Effector CD4-positive, alpha-beta T cell (primary cell): ENCODE measurements at places on chromosomes 16 and 17.

- no peak for DNase-seq
Measured at GRCh38 chr17:10635290-10635689, 21.8 kb downstream of the MYH3 start.

DNA sequence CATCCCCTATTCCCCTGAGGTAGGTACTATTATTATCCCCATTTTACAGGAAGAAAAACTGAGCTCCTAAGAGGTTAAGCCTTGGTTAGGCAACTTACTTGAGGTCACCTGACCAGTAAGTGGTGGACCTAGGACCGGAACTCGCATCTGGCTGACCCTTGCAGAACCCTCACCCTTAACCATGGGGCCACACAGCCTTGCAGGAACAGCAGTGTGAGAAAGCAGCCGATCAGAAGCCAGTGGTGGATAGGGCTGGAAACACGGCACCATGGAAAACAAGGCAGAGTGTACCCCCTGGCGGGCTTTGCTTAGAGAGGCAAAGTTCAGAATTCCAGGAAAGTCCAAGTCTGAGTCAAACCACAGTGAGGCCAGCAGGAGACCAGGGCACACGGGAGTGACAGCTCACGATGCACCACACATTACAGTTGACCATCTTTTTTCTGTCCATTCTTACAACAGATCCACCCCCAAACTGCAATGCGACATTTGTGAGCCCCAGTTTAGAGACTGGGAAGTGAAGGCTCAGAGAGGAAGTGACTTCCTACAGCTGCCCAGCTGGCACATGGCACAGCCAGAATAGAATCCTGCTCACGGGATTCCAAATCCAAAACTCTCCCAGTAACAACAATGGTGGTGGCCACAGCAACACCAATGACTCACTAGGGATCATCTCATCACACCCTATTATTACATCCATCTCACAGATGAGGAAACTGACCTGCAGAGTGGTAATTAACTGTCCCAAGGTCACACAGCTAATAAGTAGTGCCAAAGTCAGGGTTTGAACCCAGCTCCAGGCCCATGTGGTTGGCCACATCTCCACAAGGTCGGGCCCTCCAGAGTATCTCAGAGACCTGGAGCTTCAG is 20.3 kb downstream of the KIFC3 start:
- no peak for DNase-seq

- DNase-seq = no peak
Measured at GRCh38 chr16:30766206-30766932, 4.2 kb downstream of the RNF40 start.

DNA sequence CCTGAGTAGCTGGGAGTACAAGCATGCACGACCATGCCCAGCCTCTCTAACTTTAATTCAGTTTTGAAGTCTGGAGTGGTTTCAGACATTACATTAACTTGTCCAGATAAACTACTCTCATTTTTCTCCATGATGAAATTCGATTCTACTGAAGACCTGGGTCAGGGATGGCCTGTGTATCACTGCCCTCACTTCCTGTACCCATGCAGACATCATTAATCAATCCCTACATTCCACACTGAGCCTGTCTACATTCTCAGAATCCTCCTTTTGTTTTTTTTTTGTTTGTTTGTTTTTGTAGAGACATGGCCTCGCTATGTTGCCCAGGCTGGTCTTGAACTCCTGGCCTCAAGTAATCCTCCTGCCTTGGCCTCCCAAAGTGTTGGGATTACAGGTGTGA is 22.6 kb downstream of the ADCY7 start:
- DNase-seq = no peak

GRCh38 chr17:37170881-37171425 is 204.8 kb upstream of the C17orf78 start:
- DNase-seq = no peak

DNA sequence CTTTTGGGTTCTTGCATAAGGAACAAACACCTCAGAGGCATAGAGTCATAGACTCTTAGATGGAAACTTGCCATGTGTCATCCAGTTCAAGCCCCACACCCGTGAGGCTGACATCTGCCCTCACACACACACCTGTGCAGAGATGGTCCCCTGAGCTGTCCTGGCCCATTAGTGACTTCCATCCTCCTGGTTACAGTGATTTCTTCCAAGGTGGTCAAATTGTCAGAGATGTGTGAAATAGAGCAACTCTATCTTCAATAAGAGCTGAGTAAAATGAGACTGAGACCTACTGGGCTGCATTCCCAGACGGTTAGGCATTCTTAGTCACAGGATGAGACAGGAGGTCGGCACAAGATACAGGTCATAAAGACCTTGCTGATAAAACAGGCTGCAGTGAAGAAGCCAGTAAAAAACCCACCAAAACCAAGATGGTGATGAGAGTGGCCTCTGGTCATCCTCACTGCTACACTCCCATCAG is 342.2 kb upstream of the TNRC6C start:
- DNase-seq = no peak

DNA sequence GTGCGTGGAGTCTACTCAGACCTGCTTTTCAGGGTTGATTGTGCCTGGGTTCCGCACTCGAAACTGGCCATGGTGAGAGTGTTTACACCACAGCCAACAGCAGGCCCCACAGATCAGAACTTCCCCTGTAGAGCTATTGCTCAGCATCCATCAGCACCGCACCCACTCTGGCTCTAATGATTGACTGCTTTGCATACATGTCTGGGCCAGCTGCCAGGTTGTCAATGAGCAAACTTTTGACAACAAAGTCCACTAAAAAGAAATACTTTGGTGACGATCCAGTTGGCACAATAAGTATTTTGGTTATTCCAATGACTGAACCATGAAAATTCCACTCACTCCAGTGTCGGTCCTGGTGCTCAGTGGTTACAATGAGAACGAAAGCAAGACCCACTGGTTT is 190.7 kb downstream of the FOXL1 start:
- no peak for DNase-seq

DNA sequence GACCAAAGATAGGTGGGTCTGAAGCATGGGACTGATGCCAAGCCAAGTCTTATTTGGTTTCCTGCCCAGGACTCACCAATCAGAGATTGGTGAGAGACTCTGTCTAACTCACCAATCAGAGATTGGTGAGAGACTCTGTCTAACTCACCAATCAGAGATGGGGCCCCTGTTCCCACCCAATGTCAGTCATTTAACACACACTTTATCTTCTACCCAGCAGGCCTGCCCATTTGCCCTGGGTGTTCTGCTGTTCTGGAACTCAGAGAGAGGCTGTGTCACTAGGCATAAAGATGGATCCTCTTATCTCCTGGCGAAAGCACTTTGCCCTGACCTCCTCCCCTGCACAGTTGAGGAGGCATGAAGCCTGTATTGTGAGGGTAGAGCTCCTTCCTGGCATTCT is 5.4 kb upstream of the RHOT1 start:
- DNase-seq = no peak

DNA sequence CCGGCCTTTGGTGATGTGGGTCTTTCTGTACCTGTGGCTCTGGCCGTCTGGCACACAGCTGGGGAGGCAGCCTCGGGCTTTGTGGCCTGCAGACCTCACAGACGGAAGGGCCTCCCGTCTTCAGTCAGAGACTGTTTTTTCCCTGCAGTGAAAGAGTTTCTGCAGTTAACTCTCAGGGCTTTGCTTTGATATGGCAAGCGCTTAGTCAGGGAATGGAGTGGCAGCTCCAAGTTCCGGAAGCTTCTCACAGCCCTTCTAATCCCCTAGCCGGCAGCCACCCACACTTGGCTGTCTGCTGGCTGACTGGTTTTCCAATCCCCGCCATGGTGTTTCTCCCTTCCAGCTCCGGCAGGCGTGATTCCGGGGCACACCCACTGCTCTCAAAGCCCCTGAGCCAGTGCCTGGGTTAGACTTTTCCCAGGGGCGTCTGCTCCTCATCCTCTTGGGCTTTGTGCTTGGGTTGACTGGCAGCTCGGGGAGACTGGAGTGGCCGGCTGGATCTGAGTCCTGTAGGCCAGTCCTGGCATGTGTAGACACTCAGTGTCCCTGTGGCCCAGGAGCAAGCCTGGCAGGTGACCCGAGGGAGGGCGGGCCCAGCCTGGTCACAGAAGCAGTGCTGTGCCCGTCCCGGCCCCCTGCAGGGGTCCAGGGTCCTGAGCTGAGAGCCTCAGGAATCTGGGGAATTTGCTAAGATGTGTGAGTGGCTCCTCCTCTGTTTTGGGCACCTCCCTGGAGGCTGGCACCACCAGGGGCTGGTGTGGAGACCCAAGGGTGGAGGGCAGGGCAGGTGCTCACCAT is 29.9 kb downstream of the BAIAP2 start:
- DNase-seq = no peak

DNA sequence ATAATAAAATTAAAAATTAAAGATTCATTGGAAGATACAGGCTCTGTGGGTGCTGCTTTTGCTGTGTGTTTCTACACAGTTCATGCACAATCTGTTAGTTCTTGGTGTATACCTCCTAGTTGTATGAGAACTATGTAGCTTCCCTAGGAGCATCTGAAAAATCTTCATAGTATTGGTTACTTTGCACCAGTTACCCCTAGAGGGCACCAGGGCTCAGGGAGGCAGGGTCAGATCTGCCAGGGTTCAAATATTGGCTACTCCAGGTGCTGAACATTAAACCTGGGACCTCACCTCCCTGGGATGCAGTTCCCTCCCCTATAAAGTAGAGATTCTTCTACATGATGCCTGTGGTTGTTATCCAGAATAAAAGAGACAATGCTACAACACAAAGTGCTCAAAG is 583.0 kb upstream of the CDH11 start:
- no peak for DNase-seq

- DNase-seq = no peak
Measured at GRCh38 chr16:84650062-84650991, 2.0 kb downstream of the KLHL36 start.

DNA sequence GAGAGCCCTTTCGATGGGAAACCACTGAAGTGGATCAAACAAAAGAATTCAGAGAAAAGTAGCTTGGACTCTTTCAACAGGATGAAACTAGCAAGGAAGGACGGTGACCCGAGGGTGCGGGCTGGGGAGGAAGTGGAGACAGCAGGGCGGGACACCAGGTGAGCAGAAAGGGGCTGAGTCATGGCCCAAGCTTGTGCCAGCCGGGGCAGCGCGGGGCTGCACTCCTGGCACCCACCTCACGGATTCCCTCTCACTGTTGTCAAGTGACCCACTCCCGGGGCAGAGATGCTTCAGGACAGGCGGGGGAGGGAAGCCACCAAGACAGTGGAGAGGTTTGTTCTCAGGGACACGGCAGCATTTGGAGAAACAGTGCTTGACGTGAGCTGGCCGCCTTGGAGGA is 10.7 kb upstream of the RNF222 start:
- DNase-seq = no peak

GRCh38 chr16:56781528-56781961 is 51.6 kb downstream of the NUP93 start:
- DNase-seq = no peak

DNA sequence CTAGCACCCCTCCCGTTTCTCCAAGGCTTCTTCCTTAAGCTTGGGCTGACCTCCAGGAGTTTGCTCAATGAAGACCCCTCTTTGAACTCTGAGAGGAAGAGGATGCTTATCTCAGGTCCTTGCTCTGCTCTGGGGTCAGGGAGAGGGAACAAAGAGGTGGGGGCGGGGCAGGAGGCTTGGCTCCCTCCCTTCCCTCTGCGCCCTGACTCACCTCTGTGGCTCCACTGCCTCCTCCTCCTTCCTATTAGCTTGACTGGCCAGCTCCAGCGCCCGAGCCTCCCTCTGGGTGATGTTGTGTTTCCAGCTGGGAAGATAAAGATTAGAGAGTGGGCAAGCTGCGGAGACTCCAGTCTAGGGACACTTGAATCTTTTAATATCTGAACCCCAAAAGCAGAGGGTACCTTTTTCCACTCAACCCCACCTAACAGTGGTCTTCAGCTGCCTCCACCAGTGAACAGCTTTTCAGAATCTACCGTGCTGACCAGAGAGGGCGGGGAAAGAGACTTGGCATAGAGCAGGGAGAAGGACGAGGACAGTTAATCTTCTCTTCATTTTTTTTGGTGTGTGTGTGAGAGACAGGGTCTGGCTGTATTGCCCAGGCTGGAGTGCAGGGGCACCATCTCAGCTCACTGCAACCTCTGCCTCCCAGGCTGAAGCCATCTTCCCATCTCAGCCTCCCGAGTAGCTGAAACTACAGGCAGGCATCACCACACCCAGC is 6.7 kb downstream of the GIP start:
- no peak for DNase-seq

GRCh38 chr16:85608515-85608885 is 4.6 kb upstream of the GSE1 start:
- no peak for DNase-seq

- peak; percentile 78 for DNase-seq
Measured at GRCh38 chr17:78759203-78759968, 22.7 kb downstream of the CYTH1 start.

GRCh38 chr17:49730785-49731434 is 23.1 kb upstream of the SLC35B1 start:
- DNase-seq = no peak

DNA sequence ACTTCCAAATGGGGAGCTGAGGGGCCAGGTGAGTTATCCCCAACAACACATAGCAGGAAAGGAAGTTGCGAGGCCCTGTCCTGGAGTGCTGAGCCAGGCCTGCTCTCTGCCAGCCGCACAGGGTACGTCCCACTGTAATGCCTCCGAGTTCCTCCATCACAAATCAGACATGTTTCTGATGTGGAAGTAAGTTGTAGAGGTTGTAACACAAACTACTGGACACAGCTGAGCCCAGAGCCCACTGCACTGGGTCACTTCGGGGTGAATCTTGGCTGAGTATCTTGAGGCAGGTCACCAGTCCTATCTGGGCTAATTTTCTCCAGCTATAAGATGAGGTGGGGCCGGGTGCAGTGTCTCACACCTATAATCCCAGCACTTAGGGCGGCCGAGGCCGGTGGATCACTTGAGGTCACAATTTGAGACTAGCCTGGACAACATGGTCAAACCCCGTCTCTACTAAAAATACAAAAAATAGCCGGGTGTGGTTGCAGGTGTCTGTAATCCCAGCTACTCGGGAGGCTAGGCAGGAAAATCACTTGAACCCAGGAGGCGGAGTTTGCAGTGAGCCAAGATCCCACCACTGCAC is 100.8 kb upstream of the CDH5 start:
- DNase-seq = no peak

GRCh38 chr16:50324345-50324744 is 44.4 kb downstream of the BRD7 start:
- no peak for DNase-seq

- DNase-seq = no peak
Measured at GRCh38 chr17:57468932-57469775, 212.8 kb downstream of the MSI2 start.

- DNase-seq = no peak
Measured at GRCh38 chr17:66306446-66306845, 4.0 kb downstream of the PRKCA start.

- no peak for DNase-seq
Measured at GRCh38 chr16:19875900-19876299, 8.7 kb downstream of the GPRC5B start.

- no peak for DNase-seq
Measured at GRCh38 chr17:54795046-54795445, 105.6 kb upstream of the TOM1L1 start.

- DNase-seq = no peak
Measured at GRCh38 chr17:8659758-8660410, 29.4 kb upstream of the MYH10 start.

GRCh38 chr17:8001976-8002720 is at the start of gene GUCY2D:
GUCY2D (plus strand) TSS chr17:8002615; CDS start chr17:8003048, 433 bp downstream.
- DNase-seq = no peak
